ENCODE measurements at places on chromosomes 3 and 15. TPM values are rescaled to one million over a fixed set of nuclear protein-coding genes. Genes with fewer than 3 reads are reported as not detected.
A peak's percentile ranks its signal among the peaks of the same experiment; 100 is the strongest.

The SERPINI2 gene
- not detected for total RNA-seq

The CADPS gene
- total RNA-seq, result not detected

The CLSTN2 gene
- not detected for total RNA-seq

The C3orf49 gene
- total RNA-seq, result not detected

The THAP10 gene
- 0.27 TPM for total RNA-seq

The SLC12A1 gene
- not detected for total RNA-seq

The SEMA3F gene
- total RNA-seq, result 0.25 TPM

- DNase-seq, result no peak
- peaks cover 2% of the 10 kb centered on the region for H3K4me1 ChIP-seq
- H3K36me3 ChIP-seq, result no peaks in the 10 kb centered on the region
- H3K27me3 ChIP-seq, result peaks cover 8% of the 10 kb centered on the region
- no peak overlapping the region for H3K4me3 ChIP-seq
These were observed 57.8 kb downstream of the ZNF621 start for GRCh38 chr3:40582401-40583027.

- no peaks in the 10 kb centered on the region for H3K27me3 ChIP-seq
- H3K4me1 ChIP-seq, result peaks cover 61% of the 10 kb centered on the region
- peak overlapping the region; percentile 97 for H3K27ac ChIP-seq
- H3K36me3 ChIP-seq, result peaks cover 5% of the 10 kb centered on the region
- no peak for DNase-seq
- H3K4me3 ChIP-seq, result peak overlapping the region; percentile 96
These were observed 455 bp upstream of the SNAP23 start for GRCh38 chr15:42494998-42495360.

- H3K4me1 ChIP-seq, result no peaks in the 10 kb centered on the region
- H3K4me3 ChIP-seq, result no peak overlapping the region
- H3K27me3 ChIP-seq, result peaks cover 5% of the 10 kb centered on the region
- H3K36me3 ChIP-seq, result no peaks in the 10 kb centered on the region
- H3K27ac ChIP-seq, result no peak overlapping the region
These were observed 18.0 kb downstream of the LRRK1 start for GRCh38 chr15:100937171-100937570.

DNA sequence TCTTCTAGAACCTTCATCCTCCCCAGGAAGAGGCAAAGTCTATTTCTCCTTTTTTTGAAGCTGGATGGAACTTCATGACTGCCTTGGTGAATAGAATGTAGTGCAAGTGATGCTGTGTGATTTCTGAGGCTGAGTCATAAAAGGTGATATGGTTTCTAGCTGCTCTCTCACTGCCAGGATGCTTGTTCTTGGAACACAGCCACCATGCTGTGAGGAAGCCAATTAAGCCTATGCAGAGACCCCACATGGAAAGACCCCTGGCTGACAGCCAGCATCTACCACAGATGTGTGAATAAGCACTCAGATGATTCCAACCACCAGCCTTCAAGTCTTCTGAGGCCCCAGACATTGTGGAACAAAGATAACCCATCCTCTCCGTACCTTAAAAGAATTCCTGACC is 57.0 kb downstream of the ISL2 start:
- no peaks in the 10 kb centered on the region for H3K27me3 ChIP-seq
- no peak for DNase-seq
- H3K27ac ChIP-seq, result no peak overlapping the region
- H3K4me3 ChIP-seq, result no peak overlapping the region

DNA sequence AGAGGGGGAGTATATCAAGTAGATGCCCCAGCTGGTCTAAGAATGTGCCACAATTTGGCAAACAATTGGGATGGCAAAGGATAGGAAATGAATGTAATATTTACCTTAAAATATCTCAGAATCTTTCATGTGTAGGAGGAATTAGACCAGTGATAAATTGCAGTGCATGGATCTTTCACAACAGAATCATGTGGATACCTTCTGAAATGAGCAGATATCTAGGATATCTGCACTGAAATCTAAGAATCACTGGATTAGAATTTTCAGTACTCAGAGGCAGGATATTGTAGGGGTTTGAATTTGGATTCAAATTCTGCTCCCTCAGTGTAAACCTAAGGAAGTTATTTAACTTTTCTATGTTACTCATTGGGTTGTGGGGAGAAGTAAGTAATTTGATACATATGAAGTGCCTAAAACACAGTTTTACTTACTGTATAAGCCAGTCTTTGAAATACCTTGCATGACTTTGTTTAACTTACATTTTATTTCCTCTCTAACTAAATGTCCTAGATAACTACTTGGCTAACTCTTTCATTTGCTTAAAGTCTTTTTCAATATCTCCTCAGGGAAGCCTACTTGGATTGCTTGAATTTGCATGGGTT is 8.8 kb downstream of the IL1RAP start:
- no peak for DNase-seq
- H3K36me3 ChIP-seq, result peaks cover 22% of the 10 kb centered on the region
- H3K4me1 ChIP-seq, result peaks cover 14% of the 10 kb centered on the region
- H3K4me3 ChIP-seq, result no peak overlapping the region
- no peak overlapping the region for H3K27ac ChIP-seq

DNA sequence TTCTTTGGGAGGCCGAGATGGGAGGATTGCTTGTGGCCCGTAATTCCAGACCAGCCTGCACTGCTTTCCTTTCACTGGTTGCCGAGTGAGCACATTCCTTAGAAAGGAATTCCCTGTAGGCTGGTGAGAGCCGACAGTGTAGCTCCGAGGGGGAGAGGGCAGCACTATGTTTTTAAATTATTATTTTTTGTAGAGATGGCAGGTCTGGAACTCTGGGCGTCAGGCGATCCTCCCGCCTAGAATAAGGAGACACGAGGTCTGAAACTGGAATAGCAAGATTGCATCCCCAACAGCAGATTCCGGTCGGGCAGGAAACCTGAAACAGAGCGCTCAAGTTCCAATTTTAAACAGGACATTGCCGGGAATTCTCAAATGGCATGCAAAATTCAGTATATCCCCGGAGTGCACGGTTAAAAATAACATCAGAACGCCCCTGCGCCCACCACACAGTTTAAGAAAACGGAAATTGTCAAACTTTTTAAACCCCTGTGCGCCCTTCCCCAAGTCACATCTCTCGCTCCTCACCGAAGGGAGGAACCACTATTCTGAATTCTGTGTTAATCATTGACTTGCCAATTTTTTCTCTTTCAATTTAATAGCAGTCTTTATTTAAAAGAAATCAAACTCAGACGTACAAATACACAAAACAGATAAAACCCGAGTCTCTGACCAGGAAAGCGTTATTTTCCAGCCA is 643 bp upstream of the RNU5B-1 start:
- H3K36me3 ChIP-seq, result no peaks in the 10 kb centered on the region
- no peaks in the 10 kb centered on the region for H3K27me3 ChIP-seq

DNA sequence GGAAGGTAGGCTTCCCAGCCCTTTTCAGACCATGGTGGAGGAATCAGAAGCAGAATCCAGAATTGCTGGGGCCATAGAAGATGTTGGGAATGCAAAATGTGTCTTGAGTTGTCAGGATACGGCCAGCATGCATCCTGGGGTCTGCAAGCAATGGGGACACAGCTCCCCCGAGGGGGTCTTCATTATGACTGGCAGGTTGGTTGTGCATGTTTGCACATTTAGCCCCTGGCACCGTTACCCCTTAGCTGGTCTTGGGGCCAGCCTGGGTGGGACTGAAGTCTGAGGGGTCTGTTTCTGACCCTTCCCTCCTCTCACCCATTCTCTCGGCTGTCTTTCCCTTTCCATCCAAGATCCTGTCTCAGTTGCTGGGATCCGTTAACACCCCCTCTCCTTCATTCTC is 50.7 kb downstream of the STARD5 start:
- peaks cover 44% of the 10 kb centered on the region for H3K4me1 ChIP-seq
- DNase-seq, result no peak
- peaks cover 12% of the 10 kb centered on the region for H3K36me3 ChIP-seq
- H3K27ac ChIP-seq, result no peak overlapping the region
- H3K4me3 ChIP-seq, result no peak overlapping the region

- H3K36me3 ChIP-seq, result no peaks in the 10 kb centered on the region
- no peak overlapping the region for H3K27ac ChIP-seq
- peaks cover 2% of the 10 kb centered on the region for H3K27me3 ChIP-seq
- H3K4me3 ChIP-seq, result no peak overlapping the region
These were observed 169.2 kb upstream of the STRIT1 start for GRCh38 chr3:155462672-155463071.

- no peaks in the 10 kb centered on the region for H3K4me1 ChIP-seq
- no peaks in the 10 kb centered on the region for H3K36me3 ChIP-seq
- H3K27me3 ChIP-seq, result no peaks in the 10 kb centered on the region
- H3K4me3 ChIP-seq, result no peak overlapping the region
These were observed 295.2 kb downstream of the VGLL3 start for GRCh38 chr3:86695752-86696151.

GRCh38 chr3:98967758-98968157 is 66.3 kb upstream of the DCBLD2 start:
- peaks cover 8% of the 10 kb centered on the region for H3K4me1 ChIP-seq
- H3K36me3 ChIP-seq, result no peaks in the 10 kb centered on the region
- H3K27me3 ChIP-seq, result peaks cover 11% of the 10 kb centered on the region

DNA sequence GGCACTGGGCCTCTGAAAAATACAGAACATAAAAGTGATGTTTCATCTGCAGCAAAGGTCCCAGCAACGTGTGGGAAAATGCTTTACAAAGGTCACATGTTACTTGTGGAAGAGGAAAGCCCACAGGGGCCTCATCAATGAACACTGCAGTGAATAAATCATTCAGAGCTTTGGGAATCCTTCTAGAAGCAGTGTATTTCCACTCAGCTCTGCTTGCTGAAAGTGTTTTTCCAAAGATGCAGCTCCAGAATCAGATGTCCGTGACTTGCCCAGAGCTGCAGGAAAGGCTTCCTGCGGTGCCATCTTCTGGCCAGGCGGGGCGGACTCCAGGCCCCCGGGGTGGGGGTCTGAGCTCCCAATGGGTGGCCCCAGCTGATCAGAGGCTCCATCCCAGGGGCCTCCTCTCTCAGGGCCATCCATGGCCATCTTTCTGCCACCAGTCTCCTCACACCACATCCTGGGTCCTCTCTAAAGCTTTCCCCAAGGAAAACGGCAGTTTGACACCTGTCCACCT is 81.5 kb downstream of the C3orf70 start:
- H3K4me3 ChIP-seq, result no peak overlapping the region
- H3K27ac ChIP-seq, result no peak overlapping the region
- H3K4me1 ChIP-seq, result no peaks in the 10 kb centered on the region

- H3K4me1 ChIP-seq, result peaks cover 73% of the 10 kb centered on the region
- H3K4me3 ChIP-seq, result no peak overlapping the region
- H3K27me3 ChIP-seq, result no peaks in the 10 kb centered on the region
- no peak for DNase-seq
- no peaks in the 10 kb centered on the region for H3K36me3 ChIP-seq
- H3K27ac ChIP-seq, result no peak overlapping the region
These were observed 142.8 kb downstream of the IGF1R start for GRCh38 chr15:98791046-98791701.
